GM23338 (cell line): ENCODE measurements at places on chromosomes 6 and 20. TPM values are rescaled to one million over a fixed set of nuclear protein-coding genes. Genes with fewer than 3 reads are reported as not detected.

- peak; percentile 41 for DNase-seq
Measured at GRCh38 chr6:157229132-157229618, 94.1 kb downstream of the TMEM242 start.

DNA sequence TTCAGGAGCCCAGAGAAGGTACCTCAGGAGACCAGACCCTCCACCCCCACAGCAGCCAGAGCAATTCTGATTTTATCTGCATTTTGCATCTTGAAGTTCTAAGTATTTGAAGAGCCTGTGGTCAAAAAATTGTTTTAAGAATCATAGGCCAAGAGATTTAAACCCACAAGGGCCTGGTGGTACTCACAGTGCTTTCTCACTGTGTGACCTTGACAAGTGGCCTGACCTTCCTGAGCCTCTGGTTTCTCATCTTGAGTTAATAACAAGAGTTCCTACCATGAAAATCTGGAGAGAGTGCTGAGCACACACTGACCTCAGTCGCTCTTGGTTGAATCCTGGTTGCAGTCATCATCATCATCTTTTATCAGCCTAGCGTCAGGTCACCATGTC is 45.4 kb upstream of the ID1 start:
- no peak for DNase-seq

DNA sequence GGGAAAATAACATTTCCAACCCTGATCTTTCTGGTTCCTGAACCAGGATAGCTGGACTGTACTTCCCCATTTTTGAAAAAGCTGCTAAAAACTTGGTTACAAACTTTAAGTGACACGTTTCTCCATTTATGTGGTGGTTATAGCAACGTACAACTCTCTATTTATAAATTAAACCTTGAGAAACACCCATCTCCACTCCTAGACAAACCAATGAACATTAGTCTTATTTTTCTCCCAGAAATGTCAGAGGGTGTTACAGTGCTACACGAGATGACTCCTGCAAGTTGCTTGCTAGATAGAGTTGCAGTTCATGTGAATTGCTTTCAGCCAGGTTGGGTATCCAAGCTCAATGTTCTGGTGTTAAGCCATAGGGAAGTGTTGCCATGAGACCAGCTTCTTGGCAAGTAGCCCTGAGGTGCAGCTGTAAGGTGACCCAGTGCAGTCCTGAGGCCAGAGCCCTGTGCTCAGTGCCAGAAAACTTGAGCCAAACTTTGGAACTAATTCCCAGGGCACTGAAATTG is 51.3 kb upstream of the REV3L start:
- DNase-seq, result no peak

DNA sequence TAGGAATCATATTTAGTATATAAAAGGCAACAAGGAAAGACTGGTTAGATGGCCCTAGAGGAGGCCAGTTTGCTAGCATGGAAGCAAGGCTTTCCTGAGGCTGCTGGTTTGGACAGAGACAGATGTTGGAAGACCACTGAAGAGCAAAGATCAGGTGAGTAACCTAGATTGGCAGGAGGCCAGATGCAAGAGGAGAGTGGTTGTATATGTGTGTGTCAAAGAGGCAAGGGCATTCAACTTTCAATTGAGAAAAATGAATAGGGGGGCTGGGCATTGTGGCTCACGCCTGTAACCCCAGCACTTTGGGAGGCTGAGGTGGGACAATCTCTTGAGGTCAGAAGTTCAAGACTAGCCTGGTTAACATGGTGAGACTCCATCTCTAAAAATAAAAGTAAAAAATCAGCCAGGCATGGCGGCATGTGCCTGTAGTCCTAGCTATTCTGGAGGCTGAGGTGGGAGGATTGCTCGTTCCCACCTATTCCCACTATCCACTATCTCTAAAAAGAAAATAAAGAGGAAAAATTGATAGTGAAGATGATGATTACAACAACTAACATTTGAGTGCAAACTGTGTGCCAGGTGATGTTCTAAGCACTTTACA is 79.8 kb downstream of the PRDM1 start:
- no peak for DNase-seq

DNA sequence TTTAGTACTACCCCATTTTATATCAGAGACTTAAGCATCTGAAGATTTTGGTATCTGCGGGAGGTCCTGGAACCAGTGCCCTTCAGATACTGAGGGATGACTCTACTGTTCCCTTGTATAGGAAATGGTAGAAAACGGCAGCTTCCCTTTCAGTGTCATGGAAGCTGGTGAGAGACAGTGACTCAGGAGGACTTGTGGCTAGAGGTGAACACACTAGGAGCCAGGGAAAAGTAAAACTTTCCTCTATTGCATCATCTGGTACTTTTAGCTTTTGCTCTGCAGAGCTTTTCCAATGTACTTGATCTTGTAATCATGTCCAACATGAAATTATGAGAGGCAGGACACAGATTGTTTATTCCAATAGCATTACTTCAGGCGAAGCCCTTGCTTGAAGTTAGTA is 45.0 kb downstream of the RNF144B start:
- DNase-seq, result no peak

DNA sequence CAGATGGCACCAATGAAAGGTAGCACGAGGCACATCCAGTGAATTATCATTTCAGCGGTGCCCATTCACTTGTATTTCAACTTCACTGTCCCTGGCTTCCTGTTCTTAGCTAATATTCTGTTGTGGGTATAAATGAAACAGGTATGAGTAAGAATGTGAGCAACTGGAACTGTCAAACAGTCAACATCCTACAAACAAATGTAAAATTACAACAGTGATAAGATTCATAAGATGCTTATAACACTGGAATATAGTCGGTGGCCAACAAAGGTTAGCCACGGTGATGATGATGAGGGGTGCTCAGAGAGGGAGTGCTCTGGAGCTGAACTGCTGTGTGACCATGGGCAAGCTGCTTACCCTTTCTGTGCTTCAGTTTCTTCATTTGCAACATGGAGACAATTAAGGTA is 74.9 kb upstream of the TOX2 start:
- DNase-seq, result no peak

DNA sequence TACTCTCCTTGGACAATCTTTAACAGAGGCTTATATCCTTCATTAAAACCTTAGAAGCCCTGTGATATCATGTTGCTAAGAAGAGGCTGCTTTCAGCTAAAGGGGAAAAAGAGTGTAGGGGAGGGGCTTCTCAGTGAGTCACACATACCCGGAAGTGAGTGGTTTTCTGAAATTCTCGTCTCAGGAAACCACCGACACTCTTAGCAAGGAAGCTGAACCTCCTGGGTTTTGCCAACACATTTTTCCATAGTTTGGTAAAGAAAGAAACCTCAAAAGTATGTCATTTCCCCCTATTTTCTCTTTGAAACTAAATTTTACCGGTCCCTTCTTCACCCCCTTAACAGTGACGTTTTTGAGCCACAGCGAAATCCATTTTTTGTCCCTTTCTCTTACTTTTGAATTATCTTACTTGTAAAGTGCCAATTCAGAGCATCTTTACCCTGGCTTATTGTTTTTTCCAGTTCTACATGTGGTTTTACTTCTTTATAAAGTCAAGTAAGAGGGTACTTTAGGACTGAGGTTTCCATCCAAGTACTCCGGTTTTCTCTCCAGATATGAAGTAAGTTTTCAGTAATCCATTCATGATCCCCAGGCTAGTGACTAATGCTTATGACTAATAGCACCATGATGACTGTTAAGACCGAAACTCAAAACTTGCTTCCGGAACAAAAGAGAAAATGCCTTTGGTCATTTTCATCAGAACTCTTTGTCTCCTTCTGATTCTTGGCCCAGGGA is 219.3 kb downstream of the ARHGAP18 start:
- peak; percentile 40 for DNase-seq

GRCh38 chr20:22412977-22413868 is 171.1 kb downstream of the FOXA2 start:
- no peak for DNase-seq

DNA sequence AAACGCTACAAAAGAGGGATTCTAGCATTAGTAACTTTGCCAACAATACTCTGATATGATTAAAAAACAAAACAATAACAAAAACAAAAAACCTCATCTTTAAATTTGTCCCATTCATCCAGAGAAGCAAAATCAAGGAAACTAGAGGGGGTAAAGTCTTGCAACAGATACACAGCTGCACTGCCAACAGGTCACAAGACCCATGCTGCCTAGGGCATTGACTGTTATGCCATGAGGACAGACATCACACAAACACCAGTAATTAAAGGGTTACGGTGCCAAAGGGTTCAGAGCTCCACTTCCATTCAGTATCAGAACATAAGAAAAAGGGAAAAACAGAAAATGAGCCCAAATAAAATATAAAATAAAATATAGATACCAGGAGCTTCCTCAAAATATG is 1.6 kb downstream of the TBC1D20 start:
- DNase-seq, result no peak

DNA sequence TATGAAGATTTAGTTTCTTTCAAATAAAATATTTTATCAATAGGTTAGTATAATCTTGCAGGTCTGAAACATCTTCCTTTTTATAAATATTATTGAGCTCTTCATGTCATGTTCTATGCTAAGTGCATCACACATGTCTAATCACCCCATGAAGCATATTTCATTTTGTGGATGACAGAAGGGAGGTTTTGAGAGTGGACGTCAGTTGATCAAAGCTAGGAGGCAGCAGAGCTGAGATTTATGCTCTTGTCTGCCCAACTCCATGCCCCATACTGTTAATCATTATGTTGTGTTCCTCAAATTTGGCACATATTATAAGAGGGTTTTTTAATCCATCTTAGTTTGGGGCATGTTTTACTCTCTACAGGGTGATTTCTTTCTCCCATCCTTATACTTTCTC is 22.7 kb downstream of the DSE start:
- DNase-seq, result no peak

DNA sequence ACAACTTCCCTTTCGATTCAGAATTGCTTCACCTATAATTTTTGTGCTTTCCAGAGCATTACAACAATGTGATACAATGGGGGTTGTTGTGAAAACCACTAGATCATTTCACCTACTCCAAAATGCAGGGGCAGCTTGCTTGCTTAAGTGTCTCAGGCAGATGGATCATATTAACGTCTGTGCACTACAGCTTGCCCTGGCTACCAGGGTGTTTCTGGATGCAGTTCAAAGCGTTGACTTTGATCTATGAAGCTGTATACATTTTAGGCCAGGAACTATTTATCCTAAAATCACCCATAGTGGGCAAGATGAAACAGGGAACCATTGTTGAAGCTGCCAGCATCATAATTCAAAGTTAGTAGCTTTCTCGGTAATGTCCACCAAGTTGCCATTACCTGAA is 339.5 kb upstream of the HSF2 start:
- DNase-seq, result no peak

DNA sequence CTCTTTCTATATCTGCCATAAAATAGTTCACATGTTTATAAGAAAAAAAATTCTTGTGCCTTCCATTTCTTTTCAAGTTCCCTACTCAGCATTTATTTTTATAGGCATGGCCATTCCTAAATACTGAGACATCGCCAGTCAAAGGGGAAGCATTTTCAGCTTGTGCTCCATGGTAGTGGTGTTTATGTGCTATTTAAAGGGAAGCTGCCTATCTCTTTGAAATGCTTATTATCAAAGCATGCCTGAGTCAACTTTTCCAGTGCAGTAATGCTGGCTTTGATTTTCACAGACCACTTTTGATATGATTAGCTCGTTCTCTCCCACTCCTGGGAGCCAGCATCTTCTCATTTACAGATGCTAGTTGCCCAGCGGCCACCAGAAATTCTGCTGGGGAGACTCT is 124.1 kb upstream of the RIN2 start:
- DNase-seq, result no peak

DNA sequence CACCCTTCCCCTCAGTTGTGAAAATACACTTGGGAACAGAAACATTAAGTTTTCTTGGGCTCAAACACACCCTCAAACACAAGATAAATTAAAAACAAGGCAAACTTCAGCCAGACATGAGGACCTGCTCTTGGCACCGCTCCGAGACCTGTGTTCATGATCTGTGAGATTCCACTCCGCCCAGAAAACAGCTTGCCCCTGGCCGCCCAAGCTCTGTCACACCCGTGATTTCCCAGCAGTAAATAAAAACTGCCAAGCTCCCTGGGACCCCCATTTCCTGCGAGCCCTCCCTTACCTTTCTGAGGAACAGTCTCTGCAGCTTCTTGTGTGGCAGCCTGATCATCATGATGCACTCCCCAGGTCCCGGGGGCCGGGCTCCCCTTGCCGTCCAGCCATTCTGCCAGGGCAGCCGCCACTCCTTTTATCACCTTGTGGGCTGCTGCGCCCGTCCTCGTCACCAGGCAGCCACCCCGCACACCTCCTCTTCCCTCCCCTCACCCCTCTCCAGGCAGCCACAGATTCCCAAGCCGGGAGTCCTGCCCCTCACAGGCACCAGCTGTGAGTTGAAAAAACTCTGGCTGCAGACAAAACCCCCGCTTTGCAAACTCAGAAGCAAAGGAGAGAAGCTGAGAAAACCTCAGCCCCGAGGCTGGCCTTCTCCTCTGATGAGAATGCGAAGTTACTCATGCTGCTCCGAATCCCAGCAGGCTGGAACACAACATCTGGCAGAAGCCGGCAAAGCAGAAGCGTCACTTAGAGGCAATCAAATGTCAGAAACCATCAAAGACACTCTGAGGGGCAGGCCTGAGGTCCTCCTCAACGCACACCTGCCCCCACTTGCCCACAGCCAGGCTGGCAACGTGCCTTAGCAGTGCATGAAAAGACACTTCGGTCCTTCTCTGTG is 130.4 kb upstream of the RPS6KA2 start:
- no peak for DNase-seq

DNA sequence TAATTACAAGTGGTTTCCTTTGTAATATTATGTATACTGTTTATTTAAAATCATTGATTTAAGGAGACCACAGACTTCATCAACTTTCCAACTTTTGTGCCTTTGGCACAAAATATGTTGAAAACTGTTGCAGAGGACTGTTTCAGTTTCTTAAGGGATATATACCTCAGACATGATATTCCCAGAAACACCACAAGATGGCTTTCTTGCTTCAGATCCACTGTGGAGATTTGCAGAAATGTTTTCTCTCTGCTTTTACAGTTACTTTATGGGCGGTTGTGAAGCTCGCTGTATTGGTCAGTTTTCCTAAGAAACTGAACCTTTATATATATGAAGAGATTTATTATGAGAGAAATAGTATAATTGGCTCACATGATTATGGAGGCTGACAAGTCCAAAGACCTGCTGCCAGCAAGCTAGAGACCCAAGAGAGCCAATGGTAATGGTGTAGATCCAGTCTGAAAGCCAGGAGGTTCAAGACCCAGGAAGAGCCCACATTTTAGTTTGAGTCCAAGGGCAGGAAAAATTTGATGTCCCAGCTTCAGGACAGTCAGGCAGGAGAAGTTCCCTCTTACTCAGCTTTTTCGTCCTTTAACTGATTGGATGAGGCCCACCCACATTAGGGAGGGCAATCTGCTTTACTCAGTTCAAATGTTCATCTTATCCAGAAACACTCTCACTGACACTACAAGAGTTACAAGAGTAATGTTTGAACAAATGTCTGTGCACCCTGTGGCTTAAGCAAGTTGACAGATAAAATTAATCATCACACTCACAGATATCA is 12.8 kb downstream of the ME1 start:
- DNase-seq, result peak; percentile 69

The UNC5CL gene
- polyA plus RNA-seq, result 0.57 and 0.87 TPM in 2 replicates

The TRDN gene
- 104 and 137 TPM in 2 replicates for polyA plus RNA-seq

The LRP11 gene
- polyA plus RNA-seq, result 9.3 and 10.8 TPM in 2 replicates

The SNAP91 gene
- polyA plus RNA-seq, result 1.2 TPM in 2 replicates

The DEFB125 gene
- polyA plus RNA-seq, result not detected in 2 replicates

The SRC gene
- 7.1 and 8.0 TPM in 2 replicates for polyA plus RNA-seq

The OR12D1 gene
- not detected in 2 replicates for polyA plus RNA-seq
